ENCODE measurements at places on chromosomes 6 and 20.
A peak's percentile ranks its signal among the peaks of the same experiment; 100 is the strongest.

- no peak for DNase-seq
These were observed 70.4 kb upstream of the SYNJ2 start for GRCh38 chr6:157911278-157911677.

DNA sequence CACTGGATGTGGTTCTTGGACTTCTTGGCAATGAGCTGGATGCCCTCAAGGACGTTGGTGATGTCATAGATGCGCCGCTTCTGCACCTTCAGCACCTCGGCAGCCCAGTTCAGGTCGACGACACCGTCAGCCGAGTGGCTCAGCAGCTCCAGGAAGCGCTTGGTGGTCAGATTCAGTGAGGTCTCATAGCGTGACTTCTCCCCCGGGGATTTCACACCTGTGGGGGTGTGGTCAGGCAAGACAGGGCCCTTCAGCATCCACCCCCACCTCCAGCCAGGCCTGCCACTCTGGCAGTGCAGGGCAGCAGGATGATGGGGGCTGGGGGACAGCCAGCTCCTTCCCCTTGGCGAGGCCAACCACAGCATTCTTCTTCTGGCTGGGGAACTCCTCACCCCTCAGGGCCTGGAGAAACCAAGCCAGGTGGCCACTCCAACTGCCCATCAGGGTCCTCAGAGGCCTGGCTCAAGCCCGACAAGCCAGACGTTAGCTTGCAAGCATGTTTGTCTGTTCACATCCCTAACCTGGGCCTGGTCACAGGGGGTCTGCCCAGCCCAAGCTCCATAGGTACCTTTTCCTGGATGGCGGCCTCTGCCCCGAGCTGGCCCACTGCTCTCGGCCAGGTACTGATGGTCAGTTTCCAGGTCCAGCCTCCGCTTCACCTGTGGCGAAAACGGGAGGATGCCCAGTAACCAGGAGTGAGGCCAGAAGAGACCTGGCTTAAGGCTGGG is 5.7 kb upstream of the NECAB3 start:
- DNase-seq = peak; percentile 71

DNA sequence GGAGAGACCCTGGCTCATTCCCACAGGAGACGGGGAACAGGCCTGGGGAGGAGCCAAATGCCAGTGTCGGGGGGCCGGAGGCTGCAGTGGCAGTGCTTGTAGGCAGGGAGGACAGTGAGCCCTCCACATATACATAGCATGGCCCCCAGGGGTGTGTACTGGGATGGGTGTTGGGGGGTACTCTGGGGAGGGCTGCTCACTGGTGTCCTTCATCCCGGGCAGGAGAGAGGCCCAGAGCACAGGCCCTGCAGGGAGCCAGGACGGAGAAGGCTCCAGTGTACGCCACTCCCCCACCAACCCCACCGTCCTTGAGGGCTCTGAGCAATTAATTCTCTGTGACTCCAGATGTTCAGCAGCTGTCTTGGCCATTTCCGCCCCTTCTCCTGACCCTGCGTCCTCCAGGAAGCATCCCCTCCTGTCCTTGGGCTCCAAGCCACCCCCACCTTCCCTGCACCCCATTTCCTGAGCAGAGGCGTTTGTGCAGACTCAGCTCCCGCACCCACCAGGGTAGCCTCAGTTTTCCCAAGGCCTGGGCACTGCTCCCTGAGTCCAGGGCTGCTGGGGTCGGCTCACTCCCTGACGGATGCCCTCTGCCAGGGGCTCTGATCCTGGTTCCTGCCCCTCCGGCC is 3.4 kb upstream of the ABHD16B start:
- DNase-seq = no peak

DNA sequence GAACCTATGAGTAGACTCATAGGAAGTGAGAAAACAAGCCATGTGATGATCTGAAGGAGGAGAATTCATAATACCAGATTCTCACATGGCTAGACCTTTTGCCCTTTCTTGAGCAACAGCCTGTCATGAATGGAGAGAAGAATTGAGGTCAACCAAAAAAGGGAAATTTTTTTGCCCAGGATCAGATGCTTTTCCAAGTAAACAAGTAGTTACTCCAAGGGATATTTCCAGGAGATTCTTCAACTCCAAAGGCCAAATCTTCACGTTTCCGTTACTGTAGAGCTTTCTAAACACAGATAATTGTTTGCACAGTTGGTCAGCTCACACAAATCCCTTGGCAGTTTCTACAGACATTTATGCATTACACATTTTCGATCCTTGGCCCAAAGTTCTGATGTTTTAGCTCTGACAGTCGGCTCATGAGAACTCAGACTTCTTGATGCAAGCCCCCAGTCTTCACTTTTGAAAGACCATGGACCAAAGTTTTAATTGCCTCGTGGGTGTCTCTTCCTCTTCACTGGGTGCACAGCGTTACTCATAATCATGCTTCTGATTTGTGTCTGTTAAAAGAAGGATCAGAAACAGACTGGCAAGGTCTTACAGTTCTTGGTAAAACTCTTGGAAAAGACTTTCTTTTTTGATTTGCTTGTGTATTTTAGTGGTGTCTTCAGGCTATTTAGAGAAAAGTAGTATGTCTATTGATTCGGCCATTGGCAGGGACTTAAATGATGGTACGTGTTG is 115.0 kb downstream of the TSHZ2 start:
- no peak for DNase-seq

DNA sequence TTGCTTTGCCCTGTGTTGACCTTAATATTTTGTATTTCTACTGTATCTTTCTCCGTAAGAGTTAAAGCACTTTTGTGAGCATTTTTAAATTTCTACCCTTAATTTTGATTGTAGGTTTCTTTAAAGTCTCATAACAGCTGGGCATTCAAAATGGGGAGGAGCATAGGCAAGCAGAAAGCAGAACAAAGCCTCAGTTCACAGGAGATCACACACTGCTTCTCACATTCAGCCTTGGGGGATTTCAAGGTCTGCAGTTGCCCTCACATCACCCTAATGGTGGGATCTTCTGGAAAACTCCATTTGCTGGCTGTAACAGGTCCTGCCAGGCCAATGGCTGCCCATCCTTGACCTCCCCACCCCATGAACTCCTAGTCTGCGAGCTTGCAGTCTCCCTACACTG is 292.9 kb downstream of the PHACTR1 start:
- DNase-seq = no peak

DNA sequence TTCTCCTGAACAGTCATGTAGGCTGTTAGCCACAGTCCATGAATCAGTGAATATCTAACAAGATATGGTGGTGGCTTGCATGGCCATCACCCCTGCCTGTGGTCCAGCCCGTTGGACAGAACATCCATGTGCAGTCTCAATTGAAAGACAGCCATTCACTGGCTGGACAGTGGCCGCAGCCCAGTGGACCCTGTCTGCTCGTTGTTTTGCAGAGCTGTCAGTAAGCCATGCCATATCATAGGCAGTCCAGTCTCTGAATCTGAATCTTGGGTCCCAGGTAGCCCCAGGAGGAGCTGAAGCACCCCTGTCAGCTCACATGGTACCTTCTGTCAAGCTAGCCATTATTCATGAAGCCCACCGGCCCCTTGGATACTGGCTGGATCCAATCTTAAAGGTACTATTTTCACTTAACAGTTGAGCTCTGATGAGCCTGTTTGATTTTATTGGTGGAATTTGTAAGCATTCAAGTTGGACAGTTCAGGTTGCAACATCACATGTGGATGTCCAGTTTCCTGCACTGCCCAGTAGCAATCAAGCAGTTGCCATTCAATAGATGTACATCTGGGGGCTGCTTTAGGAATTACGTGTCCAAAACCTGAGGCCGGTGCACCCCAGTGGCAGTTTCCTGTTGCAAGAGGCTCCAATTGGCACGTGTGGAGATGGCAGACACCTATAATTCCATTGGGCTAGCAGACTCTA is 37.8 kb downstream of the SERPINB1 start:
- DNase-seq = no peak

DNA sequence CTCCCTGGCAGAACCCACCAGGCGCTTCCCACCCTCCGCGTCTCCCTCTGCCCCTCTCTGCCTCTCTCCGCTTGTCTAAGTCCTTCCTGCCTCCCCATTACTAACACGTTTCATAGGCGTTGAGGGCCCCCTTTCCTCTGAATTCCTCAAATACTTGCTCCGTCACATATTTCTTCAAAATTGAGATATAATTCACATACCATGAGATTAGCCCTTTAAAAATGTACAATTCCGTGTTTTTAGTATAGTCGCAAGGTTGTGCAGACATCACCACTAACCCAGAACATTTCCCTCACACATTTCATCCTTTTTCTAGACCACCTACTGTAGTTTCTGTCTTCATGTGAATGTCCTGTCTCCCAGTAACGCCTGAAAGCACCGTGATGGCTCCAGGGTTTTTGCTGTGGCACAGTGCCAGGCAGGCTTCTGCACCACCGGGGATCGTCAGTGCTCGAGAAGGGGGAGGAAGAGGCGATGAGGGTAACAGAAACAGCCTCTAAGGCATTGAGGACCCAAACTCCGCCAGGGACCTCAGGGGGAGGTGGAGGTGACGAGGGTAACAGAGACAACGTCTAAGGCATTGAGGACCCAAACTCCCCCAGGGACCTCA is 141.9 kb upstream of the SNX9 start:
- DNase-seq = no peak

DNA sequence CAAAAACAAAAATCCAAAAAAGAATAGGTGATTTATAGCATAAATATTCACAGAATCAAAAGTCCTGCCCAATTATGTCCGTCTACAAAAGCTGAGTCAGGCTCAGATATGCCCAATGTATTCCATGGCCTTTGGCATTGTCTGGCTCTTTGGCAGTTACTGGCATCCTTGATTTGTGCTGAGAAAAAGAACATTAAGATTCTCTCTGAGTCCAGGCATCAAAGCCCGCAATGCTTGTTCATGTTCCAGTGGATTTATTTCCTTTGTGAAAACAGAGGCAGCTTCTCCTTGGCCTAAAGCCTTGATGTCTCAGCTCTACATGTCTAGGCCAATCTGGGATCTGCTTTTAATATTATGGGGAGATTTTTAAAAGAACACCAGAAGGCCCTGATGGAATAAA is 76.1 kb upstream of the SLC4A11 start:
- no peak for DNase-seq

- no peak for DNase-seq
These were observed 100.0 kb downstream of the SLC35B3 start for GRCh38 chr6:8335381-8335780.

DNA sequence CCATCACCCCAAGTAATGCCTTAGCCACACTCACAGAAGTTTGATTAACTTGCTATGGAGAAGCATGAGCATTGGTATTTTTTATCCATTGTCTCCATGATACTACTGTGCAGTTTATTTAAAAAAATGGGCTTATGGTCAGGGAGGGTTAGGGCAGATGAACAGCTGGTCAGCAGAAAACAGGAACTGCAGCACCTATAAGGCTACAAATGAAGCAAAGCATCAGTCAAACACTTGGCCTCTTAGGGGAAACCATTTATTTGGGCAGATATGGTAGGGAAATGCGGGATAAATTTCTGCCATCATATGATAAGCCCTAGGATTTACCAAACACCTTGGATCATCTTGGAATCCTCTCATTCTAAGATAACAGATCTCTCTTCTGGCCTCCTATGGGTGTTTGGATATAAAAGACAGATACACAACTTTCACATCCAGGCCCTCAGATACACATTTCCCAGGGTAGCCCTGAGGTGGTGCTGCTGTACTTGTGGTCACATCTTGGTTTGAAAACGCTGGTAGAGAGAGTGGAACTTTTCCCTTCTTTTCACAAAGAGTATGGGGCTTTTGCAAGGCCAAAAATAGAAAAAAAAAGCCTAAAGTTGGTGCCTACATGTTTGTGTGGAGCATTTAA is 42.8 kb upstream of the AHI1 start:
- no peak for DNase-seq

GRCh38 chr20:48846516-48847492 is 19.0 kb upstream of the PREX1 start:
- no peak for DNase-seq

DNA sequence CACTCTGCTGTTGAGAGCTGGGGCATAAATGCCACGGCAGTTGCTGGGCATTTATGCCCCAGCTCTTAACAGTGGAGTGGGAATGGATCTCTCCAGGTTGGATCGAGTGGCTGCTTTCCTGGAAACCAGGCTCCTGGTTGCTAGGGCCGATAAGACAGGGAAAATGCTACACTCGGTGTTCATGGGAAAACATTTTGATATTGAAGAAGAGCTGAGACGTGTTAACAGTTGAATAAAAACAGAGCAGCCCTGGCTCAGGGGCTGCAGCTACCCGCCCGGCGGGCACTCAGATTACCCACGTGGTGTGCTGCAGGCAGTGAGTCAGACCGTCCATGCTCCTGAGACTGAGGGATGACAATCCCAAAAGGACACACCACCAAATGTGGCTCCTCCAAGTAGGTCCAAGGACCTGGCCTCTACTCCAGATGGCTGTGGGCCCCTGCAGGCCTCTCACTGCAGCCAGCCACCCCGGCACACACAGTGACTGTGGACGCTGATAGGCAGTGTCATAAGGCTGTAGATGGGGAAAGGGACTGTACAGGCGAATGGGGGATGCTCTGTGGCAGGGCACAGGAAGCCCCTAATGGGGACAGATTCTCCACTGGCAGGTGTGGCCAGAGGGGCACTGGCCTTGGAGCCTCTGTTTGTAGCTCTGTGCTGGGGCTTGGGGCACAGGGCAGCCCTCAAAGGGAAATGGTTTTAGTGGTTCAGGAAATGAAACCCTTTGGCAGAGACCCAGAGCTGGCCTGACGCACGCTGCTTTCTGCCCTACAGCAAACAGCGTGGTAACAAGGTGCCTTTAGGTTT is 237.8 kb downstream of the LY86 start:
- DNase-seq = no peak

DNA sequence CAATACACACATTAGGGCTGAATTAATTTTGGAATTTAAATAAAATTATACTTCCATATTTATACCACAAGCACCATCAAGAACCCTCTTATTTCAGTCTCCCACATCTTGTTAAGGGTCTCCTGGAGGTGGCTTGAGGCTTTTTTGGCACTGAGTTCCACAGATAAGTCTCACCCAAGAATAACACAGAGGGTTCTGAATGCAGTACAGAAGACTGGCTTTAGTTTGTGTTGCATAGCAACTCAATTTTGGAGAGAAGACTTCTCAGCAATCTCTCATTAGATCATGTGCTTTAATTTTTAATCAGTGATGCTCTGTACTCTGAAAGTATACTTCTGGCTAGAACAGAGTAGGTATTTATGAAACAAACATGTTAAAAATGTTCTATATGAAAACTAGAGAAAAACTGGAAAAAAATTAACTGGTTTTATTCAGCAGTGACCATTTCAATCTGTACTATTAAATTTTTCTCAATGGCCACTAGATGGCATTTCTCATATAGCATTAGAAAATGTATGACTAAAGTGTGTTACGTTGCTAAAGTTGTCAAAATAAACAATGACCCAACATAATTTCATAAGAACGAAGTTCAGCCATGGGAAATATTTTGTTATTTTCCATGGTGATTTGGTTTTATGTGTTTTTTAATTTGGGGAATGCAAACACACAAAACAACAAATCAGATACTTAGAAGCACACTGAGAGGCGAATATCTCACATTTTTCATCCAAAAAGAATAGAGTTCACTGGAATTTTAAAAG is 32.7 kb upstream of the MAP7 start:
- no peak for DNase-seq

DNA sequence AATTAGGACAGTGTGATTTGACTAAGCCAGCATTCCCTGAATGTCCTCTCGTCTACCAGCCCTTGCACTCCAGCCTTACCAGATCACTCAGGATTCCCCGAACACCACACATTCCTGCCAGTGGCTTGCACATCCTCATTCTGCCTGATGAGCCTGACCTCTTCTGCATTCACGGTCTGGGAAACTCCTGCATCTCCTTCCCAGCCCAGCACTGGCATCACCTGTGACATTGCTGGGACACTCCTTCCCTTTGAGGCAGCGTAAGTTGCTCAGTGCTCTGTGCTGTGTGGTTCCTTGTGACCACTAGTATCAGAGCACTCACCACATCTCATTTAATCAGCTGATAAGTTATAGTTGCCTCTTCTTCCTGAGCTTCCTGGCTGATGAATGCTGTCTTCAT is 17.3 kb downstream of the NCOA7 start:
- no peak for DNase-seq
